ENCODE measurements at places on chromosomes 11 and 22.

DNA sequence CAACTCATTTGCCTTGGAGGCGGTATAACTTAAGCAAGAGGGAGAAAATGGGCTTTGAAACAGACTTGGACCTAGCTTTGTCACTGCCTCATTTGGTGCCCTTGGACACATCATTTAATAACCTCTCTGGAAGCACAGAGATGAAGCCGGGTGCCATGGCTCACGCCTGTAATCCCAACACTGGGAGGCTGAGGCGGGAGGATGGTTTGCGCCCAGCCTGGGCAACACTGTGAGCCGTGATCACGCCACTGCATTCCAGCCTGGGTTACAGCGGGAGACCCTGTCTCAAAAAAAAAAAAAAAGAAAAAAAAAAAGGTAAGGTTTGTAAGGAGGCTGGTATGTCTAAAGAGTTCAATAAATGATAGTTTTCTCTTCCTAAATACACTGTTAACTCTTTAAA is 806 bp downstream of the COA4 start:
- no peak for DNase-seq

DNA sequence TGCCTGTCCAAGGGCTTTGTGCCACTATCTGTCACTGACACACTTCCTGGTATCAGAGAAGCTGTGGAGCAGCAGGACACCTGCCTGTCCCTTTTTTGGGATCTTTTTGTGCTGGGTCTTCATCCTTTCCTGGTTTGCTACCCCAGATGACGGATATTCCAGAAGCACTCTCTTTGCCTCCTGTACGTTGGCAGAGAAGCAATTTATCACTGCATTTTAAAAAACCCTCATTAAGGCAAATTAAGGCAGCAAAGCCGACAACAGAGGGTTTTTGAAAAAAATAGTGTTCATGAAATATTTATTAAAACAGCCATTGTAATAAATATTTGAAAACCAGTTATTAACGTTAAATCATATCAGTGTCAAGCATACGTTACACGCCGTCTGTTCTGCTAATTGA is 209.6 kb upstream of the NTM start:
- no peak for DNase-seq

- no peak for DNase-seq
These were observed 22.9 kb downstream of the UBASH3B start for GRCh38 chr11:122678406-122678805.

- no peak for DNase-seq
These were observed 80.1 kb upstream of the CD44 start for GRCh38 chr11:35058669-35059434.

- DNase-seq, result no peak
These were observed 44.3 kb downstream of the EIF3F start for GRCh38 chr11:8031248-8032115.

DNA sequence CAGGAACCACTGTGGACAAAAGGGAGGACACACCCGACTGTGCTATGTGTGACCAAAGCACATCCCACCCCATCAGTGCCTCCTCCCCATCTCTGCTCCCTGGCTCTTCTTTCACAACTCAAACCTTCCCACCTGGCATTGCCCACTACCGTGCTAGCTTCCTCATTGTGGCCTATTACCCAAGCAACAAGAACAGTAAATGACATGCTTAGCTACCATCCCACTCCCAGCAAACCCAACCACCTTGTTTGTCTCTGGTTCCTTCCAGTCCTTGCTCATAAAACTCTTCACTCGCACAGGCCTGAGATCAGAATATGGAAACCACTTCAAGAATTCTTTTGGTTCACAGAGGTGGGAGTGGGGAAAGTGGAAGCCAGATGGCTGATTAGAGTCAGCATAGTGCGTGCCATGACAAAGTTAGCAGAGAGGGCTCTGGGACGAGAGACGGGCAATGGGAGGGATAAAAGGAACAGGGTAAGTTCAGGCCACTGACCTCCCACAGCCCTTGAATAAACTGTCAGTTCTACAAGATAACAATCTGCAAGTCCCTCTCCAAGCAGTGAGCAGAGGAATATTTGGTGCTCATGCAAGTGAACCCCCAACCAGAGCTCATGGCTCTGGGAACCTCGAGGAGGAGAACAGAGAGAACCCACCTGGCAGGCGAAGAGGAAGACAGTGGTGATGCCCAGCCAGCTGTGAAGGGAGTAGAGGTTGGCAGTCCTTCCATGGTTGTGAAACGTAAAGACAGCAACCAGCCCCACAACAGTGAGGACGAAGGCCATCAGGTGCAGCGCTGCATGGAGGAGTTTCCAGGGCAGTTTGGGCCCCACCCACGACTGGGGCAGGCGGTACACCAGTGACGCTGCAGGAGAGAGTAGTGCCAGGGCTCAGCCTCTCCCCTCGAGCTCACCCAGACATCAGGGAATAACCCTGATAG is 8.3 kb downstream of the CYB561A3 start:
- no peak for DNase-seq

GRCh38 chr11:36485298-36486002 is 24.6 kb downstream of the TRAF6 start:
- DNase-seq, result no peak

- DNase-seq, result peak; percentile 85
These were observed 219.9 kb downstream of the MN1 start for GRCh38 chr22:27581688-27582087.

DNA sequence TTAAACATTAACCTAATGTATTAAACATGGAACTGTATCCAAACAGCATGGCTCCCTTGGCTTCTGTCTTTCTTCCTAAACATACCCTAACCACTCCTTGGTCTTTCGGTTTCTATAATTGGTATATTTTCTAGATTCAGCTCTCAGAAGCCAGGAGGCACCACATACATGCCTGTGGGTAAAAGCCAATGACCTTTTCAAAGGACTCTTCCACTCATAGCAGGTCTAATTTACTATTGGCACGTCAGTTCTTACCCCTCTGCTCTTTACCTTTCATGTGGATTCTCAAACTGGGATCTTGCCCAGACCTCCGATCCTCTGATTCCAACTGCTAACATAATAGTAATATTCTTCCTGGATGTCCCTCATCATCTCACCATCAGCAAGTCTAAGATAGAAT is 835.1 kb downstream of the NTM start:
- DNase-seq, result no peak

GRCh38 chr22:41919357-41920224 is 4.7 kb upstream of the SHISA8 start:
- DNase-seq, result peak; percentile 81

- DNase-seq, result no peak
These were observed 85.9 kb downstream of the MICAL2 start for GRCh38 chr11:12196308-12196707.

GRCh38 chr11:80993536-80993935 is 1552.7 kb upstream of the TENM4 start:
- DNase-seq, result peak; percentile 37

GRCh38 chr11:10429526-10429925 is 25.5 kb upstream of the AMPD3 start:
- no peak for DNase-seq

DNA sequence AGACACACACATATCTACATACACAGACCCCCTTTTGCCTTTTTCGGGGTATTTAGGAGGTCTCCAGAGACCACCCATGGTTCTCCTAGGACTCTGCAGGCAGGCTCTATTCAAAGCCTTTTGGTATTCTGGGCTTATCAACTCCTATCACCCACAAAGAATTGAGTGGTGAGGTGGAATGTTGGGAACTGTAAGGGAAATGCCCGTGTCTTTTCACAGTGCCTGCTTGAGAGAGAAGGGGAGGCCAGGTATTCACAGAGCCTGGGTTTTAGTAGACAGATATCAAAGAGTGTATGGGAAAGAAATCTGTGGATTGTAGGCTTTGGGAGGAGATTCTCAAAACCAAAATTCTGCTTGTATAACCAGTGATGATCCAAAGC is 44.0 kb upstream of the CSNK2A3 start:
- no peak for DNase-seq

GRCh38 chr22:42641801-42642413 is 1.5 kb upstream of the ATP5MGL start:
- DNase-seq, result no peak

- no peak for DNase-seq
These were observed 58.1 kb upstream of the PGR start for GRCh38 chr11:101187748-101188147.

- DNase-seq, result no peak
These were observed 87.9 kb downstream of the OSBP2 start for GRCh38 chr22:30782613-30783012.

DNA sequence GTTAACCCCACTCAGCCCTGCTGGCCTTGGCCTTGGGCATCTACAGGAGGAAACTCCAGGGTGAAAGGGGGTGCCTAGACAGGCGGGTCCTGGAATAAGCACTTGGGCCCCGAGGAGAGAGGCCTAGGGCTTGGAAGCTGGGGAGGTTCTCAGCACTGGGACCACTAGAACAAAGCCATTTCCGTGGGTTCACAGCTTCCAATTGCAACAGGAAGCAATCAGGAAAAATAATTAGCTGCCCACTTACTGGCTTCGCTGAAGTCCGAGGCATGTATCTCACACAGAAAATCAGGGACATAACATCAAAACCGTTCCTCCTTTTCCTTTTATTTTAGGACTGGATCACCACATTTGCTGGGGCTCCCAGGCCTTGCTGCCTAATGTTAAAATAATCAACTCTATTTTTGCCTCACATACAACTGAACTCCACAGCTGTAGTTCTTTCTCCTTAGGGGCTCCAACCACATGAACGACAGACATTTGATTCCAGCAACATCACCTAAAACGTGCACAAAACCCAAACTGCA is 161.1 kb upstream of the GRK3 start:
- DNase-seq, result peak; percentile 2

- no peak for DNase-seq
These were observed 744.6 kb downstream of the FAM181B start for GRCh38 chr11:81989093-81989492.

GRCh38 chr11:9605742-9606141 is 32.3 kb downstream of the WEE1 start:
- no peak for DNase-seq

GRCh38 chr11:65310736-65311135 is 3.9 kb upstream of the CDC42EP2 start:
- DNase-seq, result no peak

DNA sequence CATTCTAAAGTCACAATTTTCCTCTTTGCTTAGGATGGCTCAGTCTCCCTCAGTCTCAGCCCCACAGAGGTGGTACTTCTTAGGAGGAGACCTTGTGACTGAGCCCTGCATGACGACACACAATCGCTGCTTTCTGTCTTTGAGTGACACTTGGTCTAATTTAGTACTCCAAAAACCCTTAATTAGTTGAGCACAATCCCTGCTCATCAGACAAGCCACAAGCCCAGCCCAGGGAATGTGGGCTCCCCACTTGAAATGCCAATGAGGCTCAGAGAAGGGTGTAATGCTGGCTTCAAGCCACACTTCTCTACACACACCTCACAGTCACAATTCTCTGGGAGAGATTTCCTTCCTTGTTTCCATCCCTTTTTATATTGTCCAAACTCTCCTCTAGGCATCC is 101.8 kb downstream of the FEZ1 start:
- no peak for DNase-seq

- DNase-seq, result no peak
These were observed 414.4 kb upstream of the CADM1 start for GRCh38 chr11:115918576-115918975.

GRCh38 chr11:129815596-129816461 is at the start of gene TMEM45B:
TSS of gene TMEM45B (plus strand) at chr11:129815848. CDS start at chr11:129852483, 36,635 bp downstream.
- no peak for DNase-seq

Measured in AG20443 (cell line).